ENCODE measurements at places on chromosomes 5 and 9.

DNA sequence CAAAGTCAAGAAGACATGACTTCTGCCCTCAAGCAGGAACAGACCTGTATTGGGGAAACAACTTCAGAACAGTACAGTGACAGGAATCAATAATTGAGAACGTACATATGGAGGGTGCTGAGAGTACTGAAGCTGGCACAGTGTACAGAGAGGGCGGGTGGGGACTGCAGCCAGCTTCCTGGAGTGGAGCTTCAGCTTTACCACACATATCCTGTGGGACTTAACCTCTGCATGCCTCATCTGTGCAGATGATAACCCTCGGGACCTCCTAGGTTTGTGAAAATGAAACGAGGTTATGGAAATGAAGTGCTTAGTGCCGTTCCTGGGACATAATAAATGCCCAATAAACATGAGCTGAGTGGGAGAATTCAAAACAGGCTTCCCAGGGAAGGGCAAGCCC, 22.1 kb upstream of the RARS1 start:
- DNase-seq: no peak

DNA sequence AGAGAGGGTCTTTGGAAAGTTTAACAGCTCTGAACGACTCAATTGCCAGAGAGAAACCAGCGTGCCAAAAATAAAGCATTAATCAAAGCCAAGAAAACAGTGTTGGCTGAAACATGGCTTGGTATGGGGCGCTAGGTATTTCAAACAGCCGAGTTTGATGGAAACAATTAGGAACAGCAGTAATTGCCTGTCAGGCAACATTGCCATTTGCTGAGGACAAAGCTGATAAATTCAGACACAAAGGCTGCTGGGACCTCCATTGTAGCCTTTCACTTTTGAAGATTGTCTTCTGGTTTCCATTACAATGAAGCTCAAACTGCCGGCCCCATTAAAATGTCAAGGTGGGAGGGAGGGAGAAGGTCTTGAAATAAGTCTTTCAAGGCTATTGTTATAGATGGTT, 125.4 kb upstream of the SPDL1 start:
- no peak for DNase-seq

GRCh38 chr5:138660051-138660572, 84.9 kb upstream of the HSPA9 start:
- DNase-seq: no peak

DNA sequence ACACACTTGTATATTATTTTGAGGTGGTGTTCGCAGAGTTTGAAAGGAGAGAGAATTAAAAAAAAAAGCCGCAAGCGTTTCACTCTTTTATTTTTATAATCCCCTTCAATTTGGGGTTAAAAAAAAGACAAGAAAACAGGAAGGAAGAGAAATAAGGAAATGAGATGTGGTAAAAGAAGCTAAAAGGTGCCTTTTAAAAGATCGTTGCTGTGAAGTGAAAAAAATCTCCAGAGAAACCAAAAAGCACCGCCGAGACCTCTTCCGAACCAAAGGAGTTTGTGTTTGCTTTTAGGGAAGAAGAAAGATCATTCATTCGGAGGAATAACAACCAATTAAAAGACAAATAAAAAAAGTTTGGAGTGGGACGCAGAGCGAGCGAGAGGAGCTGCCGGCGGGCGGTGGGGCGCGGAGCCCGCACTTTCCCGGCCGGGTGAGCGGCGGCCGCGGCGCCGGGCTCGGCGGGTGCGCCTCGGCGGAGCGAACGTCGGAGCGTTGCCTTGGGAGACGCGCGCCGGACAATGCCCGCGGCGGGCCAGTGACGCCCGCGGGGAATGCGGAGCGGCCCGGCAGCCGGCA, 355 bp downstream of the TLE4 start:
- no peak for DNase-seq

GRCh38 chr9:108761655-108762347, 94.0 kb downstream of the ACTL7B start:
- DNase-seq: peak; percentile 55

DNA sequence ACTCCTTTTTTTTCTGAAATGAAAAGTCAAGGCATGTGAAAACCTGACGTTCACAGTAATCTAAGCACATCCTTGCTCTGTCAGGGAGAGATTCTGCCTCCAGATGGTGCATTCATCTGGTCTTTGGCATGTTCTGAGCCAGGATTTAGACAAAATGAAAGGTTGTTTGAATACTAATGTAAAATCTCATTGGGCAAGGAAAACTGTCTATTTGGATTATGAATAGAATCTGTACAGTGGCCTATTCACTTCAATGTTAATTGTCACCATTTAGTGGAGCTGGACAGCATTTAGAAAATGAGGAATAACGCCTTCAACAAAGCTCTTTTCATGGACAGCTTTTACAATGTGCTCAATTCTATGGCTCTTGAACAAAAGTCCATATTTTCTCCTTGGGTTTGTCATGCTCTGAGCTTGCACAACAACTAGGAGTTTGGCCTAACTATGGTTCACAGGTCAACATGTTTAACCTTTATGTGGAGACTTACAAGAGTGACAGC, 28.9 kb downstream of the ARHGEF28 start:
- no peak for DNase-seq

GRCh38 chr5:135448071-135448739, 1.1 kb upstream of the DCANP1 start:
- peak; percentile 40 for DNase-seq

GRCh38 chr5:66633754-66634153, 37.6 kb downstream of the MAST4 start:
- DNase-seq: no peak

DNA sequence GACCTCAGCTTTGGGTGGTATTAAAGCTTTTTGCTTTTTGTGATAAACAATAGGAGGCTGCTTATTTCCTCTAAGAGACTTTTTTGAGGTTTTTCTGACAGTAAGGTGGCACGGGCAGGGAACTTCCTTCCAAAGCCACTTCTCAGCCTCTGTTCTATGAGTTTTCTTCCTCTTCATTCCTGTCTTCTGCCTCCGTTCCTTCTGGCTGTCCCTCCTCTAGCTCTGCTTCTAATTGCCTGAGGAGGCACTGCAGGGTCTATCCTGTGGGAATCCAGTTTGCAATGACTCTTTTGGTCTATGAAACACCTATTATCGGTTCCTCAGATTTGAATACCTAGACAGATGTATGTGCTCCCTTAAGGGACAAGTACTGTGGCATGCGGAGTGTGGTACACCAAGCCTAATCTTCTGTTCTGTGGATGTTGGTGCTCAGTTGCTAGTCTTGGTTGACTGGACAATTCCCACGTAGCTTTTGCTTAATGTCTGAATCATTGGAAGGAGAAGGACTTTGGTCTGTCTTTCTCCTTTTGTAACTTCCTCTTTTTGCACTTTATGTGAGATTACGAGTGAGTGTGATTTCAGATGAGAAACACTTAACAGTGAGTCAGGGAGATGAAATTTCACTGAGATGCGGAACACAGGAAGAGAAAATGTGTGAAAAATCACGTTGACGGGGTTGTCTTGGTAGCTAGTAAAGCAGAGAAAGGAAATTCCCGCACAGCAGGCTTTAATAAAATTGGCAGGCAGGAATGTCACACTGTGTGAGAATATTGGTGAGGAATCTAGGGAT, 305.2 kb downstream of the EFNA5 start:
- DNase-seq: peak; percentile 36

GRCh38 chr5:128572930-128573319, 34.9 kb upstream of the FBN2 start:
- no peak for DNase-seq

GRCh38 chr5:60207040-60207439, 313.5 kb upstream of the PDE4D start:
- no peak for DNase-seq

DNA sequence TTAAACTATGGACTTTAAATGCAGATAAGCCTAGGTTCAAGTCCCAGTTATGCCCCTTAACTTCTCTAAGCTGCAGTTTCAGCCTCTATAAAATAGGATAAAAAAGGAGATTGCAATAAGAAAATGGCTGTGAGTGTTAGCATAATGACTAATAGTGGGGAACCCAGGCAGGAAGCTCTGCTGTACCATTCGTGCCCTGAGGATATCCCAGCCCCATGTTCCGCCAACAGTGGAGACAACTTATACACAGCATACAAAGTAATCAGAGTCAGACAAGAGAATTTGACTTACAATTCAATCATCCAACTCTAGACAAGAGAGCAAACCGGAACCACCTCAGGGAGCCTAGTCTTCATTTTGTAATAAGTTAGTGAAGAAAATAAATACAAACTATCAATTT, 141.5 kb upstream of the FSTL4 start:
- peak; percentile 89 for DNase-seq

DNA sequence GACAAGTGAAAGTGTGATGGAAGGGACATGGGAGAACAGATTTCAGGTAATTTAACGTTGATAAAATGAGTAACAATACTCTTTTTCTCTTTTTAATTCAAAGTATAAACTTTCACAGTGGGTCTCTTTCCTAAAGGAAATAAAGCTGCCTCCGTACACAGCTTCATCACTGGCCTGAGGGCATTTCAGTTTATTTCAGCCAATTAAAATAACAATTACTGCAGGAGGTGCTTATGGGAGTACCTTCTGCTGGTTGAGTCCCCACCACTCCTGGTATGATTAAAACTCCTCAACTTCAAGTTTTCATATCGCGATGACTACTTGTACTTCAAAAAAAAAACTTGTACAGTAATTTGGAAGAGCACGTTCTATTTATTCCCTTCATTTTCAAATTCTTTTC, 1845.9 kb downstream of the MAT2B start:
- DNase-seq: no peak

DNA sequence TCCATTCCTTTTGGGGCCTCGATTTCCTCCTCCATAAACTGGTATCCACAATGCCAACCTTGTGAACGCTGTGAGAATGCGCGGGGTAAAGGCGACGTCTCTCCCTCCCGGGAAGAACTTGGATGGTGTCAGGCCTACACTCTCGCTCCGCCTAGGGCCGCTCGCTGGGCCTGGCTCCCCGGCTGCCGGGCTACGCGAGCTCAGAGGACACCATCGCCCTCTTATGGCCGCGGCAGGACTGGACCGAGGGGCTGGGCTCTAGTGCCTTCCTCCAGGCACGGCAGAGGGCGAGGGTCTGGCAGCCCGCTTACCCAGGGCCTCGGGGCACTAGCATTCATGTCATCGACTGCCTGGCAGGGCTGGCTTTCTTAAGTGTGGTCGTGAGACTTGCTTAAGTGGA, 1.3 kb upstream of the EXOSC2 start:
- DNase-seq: no peak

DNA sequence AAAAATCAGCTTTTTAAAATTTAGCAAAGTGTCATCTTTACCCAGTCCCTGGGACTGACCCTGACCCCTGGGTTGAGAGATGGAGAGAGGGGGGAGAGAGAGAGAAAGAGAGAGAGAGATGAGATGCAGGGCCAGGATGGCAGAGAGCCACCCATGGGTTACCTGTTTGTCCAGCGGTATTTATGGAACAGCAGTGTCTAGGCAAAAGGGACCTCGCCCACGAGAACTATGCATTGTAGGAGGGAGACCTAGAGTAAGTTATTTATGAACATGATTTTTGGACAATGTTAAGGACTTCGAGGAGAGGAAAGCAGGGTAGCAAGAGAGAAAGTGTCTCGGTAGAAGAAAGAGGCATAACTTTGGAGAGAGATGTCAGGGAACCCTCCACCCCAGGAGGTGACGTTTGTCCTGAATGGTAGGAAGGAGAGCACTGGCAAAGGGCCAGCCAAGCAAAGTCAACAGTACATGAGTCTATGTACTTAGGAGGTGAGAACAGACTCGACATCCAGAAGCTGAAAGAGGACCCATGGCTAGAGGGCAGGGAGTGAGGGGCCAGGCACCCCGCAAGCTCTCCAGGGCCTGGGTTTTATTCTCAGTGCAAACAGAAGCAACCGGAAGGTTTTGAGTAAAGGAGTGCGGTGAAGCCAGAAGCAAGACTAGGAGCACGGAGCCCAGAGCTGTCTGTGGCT, 30.5 kb upstream of the MSX2 start:
- DNase-seq: no peak

DNA sequence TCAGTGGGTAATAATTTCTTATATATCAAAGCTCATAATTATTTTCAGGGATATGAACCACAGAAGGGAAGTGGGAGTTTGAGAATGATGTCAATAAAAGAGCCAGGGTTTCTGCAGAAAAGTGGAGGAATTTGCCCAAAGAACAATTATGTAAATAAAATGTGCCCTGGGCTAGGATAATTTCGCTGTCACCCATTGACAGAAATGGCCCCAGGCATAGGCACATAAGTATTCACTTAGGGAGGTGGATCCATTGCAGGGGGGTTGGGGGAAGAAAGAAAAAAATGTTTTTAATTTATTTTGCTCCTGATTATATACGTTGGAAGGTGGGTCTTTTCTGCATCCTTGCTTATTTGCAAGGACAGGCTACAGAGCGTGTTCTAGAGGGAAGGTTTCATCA, 135.1 kb upstream of the IRX2 start:
- no peak for DNase-seq

DNA sequence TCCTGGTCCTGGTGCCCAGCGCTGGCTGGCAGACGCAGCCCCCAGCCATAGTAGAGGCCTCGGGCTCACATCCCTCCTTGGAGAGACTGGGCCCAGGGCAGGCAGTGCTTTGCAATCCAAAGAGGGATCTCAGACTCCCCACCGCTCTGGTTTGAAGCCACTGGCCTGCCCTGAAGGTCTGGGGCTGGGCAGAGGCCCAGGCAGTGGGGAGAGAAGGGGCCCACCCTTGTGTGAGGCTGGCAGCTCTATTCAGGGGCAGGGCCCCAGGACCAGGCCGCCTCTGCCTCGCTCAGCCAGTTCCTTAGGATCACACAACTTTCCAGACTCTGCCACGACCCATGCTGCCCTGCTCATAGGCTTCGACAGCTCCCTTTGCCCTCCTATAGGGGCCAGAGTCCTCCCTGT, 10.7 kb upstream of the SEC16A start:
- DNase-seq: no peak

- peak; percentile 90 for DNase-seq
Measured at GRCh38 chr9:95107001-95107749, 210.3 kb downstream of the FANCC start.

GRCh38 chr9:86534572-86535258, 180.5 kb upstream of the TUT7 start:
- DNase-seq: no peak

- peak; percentile 94 for DNase-seq
Measured at GRCh38 chr5:172858990-172859811, 25.1 kb downstream of the ERGIC1 start.

GRCh38 chr5:4203146-4203545, 607.5 kb downstream of the IRX1 start:
- DNase-seq: no peak

- no peak for DNase-seq
Measured at GRCh38 chr9:129281506-129282145, 103.6 kb upstream of the IER5L start.

GRCh38 chr5:150703762-150704161, 2.9 kb upstream of the RBM22 start:
- no peak for DNase-seq

DNA sequence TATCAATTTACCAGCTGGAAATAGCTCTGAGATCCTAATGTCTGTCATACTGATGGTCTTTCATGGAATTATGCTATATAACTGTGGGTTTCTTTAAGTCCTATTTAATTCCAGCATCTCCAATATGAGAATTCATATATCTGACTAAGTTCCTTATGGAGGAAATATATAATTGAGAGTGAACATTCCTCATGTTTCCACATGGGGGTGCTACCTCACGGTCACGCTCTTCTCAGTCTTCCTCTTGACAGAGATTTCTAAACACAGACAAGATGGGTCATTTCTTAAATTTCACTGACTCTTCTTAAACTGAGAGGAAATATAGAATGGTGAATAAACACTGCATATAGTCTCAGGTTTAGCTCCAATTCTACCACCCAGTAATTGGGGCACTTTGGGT, 212.1 kb downstream of the SLF1 start:
- DNase-seq: no peak

Measured in M059J (cell line).